Activated CD8-positive, alpha-beta T cell treated with anti-CD3 and anti-CD28 coated beads for 36 hours (primary cell): ENCODE measurements at places on chromosomes 5 and 9. TPM values are rescaled to one million over a fixed set of nuclear protein-coding genes. Genes with fewer than 3 reads are reported as not detected.

ADGRD2 gene
- not detected for total RNA-seq

PRDM9 gene
- not detected for total RNA-seq

NUTM2F gene
- not detected for total RNA-seq

PARP8 gene
- total RNA-seq = 42.9 TPM

SLC6A3 gene
- total RNA-seq = not detected

ORM2 gene
- not detected for total RNA-seq

TMC1 gene
- total RNA-seq = 0.38 TPM

LURAP1L gene
- total RNA-seq = not detected

GPR151 gene
- total RNA-seq = not detected

FCN2 gene
- total RNA-seq = not detected

ODF2 gene
- 79.3 TPM for total RNA-seq

WWC1 gene
- total RNA-seq = 0.45 TPM

CCNJL gene
- not detected for total RNA-seq

TXNDC8 gene
- total RNA-seq = not detected

GABRA6 gene
- total RNA-seq = not detected

EFNA5 gene
- total RNA-seq = not detected

NUP155 gene
- 89.9 TPM for total RNA-seq

ADAMTS13 gene
- total RNA-seq = 2.5 TPM

MARCHF11 gene
- total RNA-seq = not detected

FBP2 gene
- not detected for total RNA-seq

KCNMB1 gene
- total RNA-seq = not detected

GADD45G gene
- 3.7 TPM for total RNA-seq

PCDHGA3 gene
- total RNA-seq = not detected

PPP2R2B gene
- 0.65 TPM for total RNA-seq

SPATA31D4 gene
- total RNA-seq = not detected

CCL19 gene
- not detected for total RNA-seq

INSYN2B gene
- total RNA-seq = not detected

SLC36A3 gene
- not detected for total RNA-seq

FIBCD1 gene
- total RNA-seq = not detected

GABBR2 gene
- not detected for total RNA-seq

TMEM215 gene
- not detected for total RNA-seq

SUSD3 gene
- total RNA-seq = 36.7 TPM

SMIM32 gene
- total RNA-seq = not detected

ADCY2 gene
- not detected for total RNA-seq

HK3 gene
- not detected for total RNA-seq

RGMB gene
- 1.9 TPM for total RNA-seq

TTC23L gene
- 0.22 TPM for total RNA-seq

TAF11L5 gene
- total RNA-seq = not detected

PDE6A gene
- not detected for total RNA-seq

SPACA9 gene
- 1.9 TPM for total RNA-seq
